ENCODE measurements at places on chromosomes 7 and 10.

GRCh38 chr10:84244651-84245270, at the start of gene RGR:
Gene RGR, plus strand, starts transcription at chr10:84245053. Its CDS starts 38 bp downstream, at chr10:84245091.
- DNase-seq = peak; percentile 66

DNA sequence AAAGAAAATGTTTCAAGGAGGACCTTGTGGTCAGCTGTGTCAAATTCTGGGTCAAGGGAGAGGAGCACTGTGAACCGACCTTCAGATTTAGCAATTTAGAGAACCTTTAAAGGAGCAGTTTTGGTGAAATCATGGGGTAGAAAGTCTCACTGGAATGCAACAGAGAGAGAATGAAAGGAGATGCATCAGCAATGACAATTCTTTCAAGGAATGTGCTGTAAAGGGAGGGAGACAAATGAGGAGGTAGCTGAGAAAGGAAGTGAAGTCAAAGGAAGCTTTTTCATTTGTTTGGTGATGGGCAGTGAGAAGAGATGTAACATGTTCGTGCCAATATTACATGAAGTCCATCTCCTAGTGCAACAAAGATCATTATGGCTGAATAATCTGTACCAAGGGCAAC, 166.0 kb downstream of the TSPAN12 start:
- no peak for DNase-seq

DNA sequence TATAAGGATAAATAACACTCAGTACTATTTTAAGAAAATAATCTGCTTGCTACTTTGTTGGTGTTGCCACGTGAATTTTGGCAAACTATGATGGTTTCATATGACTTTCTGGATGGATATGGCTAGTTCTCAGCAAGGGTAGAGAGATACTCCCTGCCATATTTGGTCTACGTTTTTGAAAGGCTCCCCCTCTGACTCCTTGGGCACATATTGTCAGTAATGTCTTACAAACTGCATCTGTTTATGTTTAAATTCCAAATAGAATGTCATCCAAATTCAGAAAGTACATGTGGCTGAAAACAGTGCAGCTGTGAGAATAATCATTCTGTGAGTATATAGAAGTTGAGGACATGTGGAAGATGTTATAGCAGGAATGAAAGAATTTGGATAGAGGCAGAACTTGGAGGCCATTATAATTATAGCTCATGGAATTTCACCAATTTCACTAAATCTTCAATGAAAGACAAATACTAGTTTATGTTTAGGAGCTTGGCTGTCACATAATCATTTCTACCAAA, 107.8 kb downstream of the SRI start:
- no peak for DNase-seq

DNA sequence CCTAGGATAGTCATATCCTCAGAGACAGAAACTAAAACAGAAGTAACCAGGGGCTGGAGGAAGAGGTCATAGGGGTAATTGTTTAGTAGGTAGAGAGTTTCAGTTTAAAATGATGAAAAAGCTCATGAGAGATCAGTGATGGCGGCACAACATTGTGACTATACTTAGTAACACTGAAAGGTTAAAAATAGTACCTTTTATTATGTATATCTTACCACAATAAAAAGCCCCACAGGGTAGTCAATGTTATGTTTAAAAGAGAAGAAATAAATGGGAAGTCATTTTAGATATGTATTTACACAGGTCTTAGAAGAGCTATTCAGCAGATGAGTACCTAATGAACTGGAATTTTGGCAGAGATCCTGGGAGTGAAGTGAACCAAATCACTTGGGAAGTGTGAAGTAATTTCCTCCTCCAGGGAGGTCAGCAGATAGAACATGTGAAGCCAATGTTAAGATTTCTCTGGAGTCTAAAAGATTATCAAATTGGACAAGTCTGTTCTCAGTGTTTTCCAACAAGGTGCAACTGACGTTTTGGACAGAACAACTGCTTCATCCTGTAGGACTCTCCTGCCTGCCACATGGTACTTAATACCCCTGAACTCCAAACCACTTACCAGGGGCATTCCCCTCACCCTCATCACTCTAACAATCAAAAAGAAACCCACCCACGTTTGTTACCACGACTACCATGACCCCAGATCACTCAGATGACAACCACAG, 6.4 kb downstream of the CDCA7L start:
- DNase-seq = peak; percentile 50

DNA sequence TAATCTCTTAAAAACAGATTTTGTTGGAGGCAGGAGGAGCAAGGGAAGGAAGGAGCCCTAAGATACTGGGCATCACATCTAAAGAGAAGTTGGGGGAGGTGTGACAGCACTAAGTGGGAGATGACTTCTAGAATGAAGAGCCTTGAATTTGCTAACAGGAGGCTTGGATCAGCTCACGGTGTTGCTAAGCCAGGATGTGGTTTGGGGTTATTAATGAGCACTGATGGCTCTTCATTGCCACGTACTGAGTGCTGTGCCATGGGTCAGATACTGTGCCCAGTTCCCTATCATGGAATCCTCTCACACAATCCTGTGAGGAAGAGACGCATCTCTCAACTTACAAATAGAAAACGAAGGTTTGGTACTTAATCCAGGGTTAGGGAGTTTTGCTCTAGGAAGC, 78.5 kb downstream of the C7orf25 start:
- no peak for DNase-seq

GRCh38 chr7:128247640-128248194, 6.6 kb downstream of the LEP start:
- no peak for DNase-seq

DNA sequence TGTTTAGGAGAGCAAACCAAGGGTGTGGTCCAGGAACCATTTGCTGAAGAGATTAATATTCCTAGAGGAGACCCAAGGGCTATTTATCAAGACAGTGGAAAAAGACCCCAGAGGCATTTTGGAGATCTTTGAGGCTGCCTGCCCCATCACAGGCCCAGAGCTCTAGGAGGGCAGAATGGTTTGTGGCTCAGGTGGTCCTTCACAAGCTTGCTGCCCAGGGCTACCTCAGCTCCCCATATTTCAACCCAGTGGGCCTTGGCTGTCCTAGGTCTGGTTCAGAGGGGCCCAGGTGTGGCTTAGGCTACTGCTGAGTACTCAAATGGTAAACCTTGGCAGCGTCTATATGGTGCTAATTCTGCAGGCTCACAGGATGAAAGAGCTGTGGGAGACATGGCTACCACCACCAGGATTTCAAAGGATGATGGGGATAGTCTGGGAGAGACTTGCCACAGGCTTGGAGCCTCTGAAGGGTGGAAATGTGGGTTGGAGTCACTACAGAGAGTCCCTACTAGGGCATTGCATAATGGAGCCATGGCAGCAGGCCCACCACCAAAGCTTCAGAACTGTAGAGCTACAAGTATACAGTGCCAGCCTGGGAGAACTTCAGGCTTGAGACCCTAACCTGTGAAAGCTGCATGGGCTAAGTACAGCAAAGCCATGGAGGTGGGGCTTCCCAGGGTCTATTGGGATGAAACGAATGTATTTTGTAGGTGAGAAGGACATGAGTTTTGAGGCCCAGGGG, 24.3 kb downstream of the PTEN start:
- DNase-seq = no peak

- DNase-seq = no peak
Measured at GRCh38 chr7:86645225-86645608, 1.5 kb downstream of the GRM3 start.

- no peak for DNase-seq
Measured at GRCh38 chr10:116183733-116184511, 89.1 kb downstream of the GFRA1 start.

DNA sequence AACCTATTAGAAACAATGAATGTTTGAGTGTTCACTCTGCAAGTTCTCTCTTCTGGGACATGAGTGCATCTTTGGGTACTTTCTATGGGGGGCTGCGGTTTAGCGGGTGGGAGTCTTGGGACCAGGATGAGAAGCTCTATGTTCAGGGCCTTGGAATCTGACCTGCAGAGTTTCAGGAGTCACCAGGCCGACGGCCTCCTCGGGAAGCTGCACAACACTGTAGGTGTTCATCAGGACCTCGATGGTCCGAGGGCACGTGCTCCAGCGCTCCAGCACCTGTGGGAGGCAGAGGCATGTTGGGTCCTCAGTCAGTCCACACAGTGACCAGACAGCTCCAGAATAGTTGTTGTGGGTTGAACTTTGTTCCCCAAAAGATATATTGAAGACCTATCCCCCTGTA, 8.9 kb upstream of the GBX1 start:
- no peak for DNase-seq

DNA sequence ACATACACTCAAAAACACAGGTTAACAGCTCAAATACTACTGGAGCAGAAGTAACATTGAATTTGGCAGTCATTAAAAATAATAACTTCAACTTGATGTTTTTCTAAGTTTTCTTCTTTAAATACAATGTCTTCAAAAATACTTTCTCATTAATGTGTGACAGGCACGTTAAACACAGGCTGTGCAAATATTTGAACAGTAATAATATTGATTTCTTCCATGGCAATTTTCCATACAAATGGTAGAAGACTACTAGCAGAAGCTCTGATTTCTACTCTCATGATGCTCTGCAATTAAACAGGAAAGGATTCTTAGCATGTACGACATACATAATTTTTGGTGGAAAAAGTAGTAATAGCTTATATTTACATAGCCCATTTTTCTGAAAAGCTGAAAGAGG, 47.4 kb downstream of the NRP1 start:
- no peak for DNase-seq

- no peak for DNase-seq
Measured at GRCh38 chr10:98444314-98445006, 2.3 kb downstream of the HPS1 start.

- no peak for DNase-seq
Measured at GRCh38 chr7:155705623-155706360, 61.3 kb downstream of the RBM33 start.

GRCh38 chr7:47968847-47969774, 10.3 kb downstream of the HUS1 start:
- DNase-seq = peak; percentile 87

DNA sequence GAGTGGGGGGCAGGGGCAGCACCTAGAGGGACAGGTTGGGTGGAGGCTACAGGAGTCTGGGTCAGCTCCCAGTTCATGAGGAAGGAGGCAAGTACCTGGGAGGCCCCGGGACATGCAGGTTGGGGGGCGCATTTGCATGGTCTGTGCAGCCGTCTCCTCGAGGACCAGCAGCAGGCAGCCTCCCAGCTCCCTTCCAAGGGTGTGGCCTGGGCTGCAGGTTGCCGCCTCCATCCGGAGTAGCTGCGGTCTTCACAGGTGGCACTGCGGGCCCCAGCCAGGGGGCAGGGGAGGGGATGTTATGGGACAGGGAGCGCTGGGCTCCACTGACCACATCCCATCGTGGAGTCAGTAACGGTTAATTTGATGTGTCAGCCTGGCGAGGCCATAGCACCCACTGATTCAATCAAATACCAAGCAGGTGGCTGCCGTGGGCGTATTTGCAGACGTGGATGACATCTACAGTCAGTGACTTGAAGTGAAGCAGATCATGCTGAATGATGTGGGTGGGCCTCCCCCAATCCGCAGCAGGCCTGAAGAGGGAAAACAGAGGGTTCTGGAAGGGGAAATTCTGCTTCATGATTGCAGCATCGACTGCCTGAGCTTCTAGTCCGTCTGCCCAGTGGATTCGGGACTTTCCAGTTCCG, 81.6 kb downstream of the PRKAG2 start:
- no peak for DNase-seq

- no peak for DNase-seq
Measured at GRCh38 chr7:91191771-91192170, 72.5 kb upstream of the FZD1 start.

DNA sequence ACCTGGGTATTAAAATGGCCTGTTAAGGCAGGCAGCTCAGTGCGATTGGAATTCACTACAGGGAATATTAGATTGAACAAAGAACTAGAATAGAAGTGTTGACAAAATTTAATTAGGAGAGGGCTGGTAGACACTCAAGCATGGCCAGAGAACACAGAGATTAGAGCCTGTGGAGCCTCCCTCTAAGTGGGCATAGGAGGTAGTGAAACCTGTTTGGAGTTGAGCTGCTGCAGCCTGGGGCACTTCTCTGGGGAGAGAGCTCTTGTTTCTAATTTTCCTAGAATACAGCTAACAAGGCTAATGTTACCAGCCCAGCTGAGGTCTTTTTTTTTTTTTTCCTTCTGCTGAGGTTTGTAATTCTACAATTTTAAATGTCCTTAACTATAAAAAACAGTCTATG, 46.4 kb downstream of the TMEM168 start:
- peak; percentile 26 for DNase-seq

GRCh38 chr7:50727072-50727471, 55.6 kb downstream of the GRB10 start:
- DNase-seq = no peak

DNA sequence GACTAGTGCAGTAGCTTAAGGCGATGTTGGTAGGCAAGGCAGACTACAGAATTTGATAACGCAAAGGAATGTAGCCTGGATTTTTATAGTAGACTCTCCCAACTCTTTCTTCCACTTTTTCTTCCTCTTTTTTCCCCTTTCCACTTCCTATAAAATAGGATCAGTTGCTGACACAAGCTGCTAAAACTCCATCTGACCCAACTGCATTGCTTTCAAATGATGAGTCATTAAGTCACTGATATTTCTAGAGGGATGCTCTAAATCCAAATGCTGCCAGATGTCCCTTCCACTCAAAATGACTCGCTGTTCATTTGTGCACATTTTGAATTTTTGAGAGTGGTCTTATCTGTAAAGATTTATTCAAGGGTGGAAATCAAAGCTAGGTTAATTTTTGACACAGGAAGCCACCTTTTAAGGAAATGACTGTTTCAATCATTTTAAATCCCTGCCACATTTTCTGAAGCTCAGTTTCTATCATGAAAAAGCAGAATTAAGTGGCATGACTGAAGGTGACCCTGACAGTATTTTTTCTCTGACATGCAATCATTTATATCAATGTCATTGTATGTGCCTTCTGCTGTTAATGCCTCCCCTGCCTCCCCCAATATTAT, 25.8 kb upstream of the SFMBT2 start:
- DNase-seq = no peak

DNA sequence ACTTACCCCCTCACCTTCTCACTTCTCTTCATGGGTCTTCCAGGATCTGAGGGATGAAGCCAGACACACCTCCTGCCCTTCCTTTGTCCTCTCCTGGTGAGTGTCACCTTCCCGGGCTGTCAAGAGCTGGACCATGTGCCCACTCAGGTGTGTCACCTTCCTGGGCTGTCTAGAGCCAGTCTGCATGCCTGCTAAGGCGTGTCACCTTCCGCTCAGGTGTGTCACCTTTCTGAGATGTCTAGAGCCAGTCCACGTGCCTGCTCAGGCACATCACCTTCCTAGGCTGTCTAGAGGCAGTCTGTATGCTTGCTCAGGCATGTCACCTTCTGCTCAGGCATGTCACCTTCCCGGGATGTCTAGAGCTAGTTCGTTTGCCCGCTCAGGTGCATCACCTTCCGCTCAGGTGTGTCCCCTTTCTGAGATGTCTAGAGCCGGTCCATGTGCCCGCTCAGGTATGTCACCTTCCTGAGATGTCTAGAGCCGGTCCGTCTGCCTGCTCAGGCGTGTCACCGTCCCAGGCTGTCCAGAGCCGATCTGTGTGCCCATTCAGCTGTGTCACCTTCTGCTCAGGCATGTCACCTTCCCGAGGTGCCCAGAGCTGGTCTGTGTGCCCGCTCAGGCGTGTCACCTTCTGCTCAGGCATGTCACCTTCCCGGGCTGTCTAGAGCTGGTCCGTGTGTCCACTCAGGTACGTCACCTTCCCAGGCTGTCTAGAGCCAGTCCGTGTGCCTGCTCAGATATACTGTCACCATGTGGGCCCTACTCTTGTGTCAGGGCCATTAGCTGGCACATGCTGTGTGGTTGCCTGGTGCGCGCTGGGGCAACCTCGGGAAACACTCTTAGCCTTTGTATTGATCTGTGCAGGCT, 245.3 kb downstream of the EBF3 start:
- peak; percentile 50 for DNase-seq
